Amygdala (tissue), 56 donors: ENCODE measurements at places on chromosomes 13 and 19.

- no peak for DNase-seq
These were observed 7.4 kb downstream of the SHFL start for GRCh38 chr19:10093295-10094186.

DNA sequence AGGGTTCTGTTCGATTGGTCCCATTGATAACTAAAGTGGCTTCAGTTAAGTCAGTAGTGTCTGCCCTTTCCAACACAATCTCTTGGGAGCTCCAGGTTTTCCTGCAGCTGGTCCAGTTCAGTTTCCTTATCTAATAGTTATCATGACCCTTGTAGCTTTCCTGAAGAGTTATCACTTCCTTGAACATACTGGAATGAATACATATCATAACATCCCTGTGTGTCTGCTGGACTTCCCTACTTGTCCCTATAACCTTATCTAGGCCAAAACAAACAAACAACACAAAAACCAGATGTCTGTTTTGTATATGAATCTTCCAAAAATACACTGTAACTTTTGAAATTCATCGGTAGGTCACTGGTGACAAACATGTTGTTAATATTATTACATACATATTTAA is 167.6 kb downstream of the DCT start:
- no peak for DNase-seq

- DNase-seq, result no peak
These were observed 32.8 kb upstream of the URI1 start for GRCh38 chr19:29908963-29909944.

GRCh38 chr13:77946522-77946921 is 27.9 kb upstream of the EDNRB start:
- no peak for DNase-seq

GRCh38 chr19:47430041-47430802 is 10.9 kb upstream of the MEIS3 start:
- no peak for DNase-seq

DNA sequence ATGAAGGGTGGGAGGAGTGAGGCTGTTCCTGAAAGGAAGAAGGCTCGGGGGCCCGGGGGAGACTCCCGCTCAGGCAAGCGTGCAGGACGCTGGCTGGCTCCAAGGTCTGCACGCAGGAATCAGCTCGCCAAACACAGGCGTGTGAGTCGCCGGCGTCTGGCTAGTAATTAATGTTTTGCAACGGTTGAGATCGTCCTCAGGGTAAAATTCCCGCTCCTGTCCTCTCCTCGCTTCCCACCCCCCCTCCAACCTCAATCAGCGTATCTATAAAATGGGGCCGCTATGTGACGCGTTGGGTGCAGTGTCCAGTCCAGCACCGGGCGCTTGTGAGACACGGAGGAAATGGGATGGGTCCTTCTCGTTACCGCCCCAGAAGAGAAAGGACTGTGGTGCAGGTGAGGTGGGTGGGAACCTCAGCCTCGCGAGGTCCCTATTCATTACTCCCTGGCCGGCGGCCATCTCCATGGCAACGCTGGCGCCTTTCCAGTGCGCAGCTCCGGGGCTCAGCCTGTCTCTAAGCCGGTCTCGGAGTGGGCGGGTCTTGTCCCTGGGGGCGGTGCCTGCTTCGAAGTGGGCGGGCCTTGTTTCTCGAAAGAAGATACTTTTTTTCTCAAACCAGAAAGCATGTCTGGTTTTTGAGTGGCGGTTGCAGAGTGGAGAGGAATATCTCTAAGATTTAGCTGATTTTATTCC is 6.5 kb upstream of the ZNF579 start:
- peak; percentile 90 for DNase-seq

DNA sequence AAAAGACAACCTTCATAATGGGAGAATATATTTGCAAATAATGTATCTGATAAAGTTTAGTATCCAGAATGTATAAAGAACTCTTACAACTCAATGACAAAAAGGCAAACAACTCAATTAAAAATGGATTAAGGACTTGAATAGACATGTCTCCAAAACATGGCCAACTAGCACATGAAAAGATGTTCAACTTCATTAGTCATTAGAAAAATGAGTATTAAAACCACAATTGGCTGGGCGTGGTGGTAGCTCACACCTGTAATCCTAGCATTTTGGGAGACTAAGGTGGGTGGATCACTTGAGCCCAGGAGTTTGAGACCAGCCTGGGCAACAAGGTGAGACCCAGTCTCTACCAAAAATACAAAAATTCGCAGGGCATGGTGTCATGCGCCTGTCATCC is 18.8 kb upstream of the ZMYM5 start:
- DNase-seq, result no peak

- no peak for DNase-seq
These were observed 9.7 kb downstream of the SMIM24 start for GRCh38 chr19:3470500-3471128.

GRCh38 chr19:3670796-3671679 is 29.2 kb downstream of the PIP5K1C start:
- DNase-seq, result no peak

DNA sequence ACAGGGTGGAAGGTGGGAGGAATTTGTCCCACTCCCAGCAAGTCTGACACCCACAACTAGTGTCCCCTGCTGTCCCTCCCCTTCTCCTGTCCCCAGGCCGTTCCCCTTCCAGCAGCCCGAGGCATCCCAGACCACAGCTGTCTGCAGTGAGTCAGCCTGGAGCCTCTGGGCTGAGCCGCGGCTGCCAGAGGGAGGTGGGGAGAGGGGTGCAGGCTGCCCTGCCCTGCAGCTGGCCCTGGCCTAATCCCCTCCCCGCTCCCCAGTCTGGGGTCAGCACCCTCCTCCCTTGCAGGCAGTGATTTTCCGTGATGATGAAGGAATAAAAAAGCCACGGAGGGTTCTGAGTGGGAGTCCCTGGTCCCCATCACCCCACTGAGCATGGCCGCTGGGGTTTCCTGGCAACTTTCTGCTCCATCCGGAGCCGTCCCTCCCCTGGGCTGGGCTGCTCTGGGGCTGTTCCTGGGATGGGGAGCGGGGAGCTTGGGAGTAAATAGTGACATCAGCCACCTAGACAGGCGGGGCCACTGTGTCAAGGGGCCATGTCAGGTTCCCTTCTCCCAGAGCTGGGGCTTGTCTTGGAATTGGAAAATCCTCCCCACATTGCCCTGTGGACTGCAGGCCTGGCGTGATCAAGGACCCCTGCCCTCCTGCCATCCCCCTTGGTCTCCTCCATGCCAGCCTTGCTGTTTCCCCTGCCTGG is 16.8 kb downstream of the SPC24 start:
- DNase-seq, result no peak

DNA sequence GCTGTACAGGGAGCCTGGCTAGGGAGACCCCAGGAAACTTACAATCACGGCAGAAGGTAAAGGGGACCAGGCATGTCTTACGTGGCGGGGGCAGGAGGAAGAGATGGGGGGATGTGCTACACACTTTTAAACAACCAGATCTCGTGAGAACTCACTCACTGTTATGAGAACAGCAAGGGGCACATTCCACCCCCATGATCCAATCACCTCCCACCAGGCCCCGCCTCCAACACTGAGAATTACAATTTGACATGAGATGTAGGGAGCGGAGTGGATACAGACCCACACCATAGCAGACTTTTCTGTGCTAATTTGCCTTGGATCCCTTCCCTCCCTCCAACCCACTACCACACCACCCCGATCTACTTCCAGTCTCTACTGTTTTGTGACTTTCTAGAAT is 106.7 kb upstream of the PEG3 start:
- DNase-seq, result no peak

- peak; percentile 73 for DNase-seq
These were observed 6.1 kb upstream of the LMNB2 start for GRCh38 chr19:2462635-2463421.

- DNase-seq, result no peak
These were observed 109.5 kb downstream of the DNAJC15 start for GRCh38 chr13:43132911-43133310.

- DNase-seq, result peak; percentile 56
These were observed 1.2 kb downstream of the MKNK2 start for GRCh38 chr19:2049741-2050348.

DNA sequence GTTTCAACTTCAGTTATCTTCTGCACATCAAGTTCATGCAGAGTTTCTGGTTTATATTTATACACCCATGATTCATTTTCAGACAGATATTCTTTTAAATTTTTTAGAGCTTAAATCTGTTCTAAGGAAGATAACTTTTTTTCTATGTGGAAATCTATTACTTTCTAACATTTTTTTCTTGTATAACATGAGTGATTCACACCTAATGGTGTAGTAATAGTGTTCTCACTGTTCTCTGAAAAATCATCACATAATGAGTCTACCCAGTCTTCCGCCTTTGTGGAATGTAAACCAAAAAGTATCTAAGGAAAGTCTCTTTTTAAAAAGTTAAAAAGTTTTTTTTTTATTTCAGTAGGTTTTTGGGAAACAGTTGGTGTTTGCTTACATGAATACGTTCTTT is 70.8 kb downstream of the FNDC3A start:
- no peak for DNase-seq

DNA sequence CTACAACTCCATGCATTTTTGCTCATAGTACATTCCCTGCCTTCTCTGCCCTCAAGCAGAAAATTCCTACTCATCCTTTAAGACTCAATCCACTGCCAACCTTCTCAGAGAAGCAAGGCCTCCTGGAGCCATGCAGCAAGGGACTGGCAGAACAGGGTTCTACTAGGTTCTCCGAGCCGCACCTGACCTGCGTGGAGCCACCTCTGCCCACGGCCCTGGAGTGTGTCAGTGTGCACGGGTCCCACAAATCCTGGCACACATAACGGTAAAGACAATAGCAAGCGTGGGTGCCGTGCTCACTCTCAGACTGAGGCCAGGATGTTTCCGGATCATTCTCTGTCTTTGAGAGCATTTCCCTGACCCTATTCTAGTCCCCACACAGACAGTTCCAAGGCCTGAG is 30.0 kb downstream of the SOX1 start:
- DNase-seq, result no peak

DNA sequence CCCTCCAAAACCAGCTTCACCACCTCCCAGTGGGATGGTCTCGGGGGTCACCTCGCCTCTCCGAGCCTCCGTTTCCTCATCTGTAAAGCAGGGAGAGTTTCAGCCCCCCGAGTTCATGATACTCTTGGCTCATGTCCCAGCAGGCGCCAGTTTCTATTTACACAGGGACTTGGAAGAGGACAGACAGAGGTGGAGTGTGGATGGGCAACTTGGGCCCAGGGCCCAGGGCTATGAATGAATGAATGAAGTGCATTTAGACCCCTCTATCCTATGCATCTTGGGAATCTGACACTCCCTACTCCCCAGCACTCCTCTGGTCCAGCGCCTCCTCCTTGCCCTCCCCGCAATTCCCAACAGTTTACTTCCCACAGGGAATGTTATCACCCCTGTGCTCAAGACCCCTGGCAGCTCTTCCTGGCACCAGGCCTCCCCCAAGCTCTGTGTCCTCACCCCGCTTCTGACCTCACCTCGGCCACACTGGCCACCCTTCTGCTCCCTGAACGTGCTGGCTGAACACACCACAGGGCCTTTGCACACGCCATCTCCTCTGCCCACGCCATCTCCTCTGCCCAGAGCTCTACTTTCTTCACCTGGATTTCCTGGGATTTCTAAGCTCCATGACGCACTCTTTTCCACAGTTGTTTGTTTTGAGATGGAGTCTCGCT is 4.9 kb upstream of the C2CD4C start:
- DNase-seq, result no peak

GRCh38 chr13:23469951-23470421 is 36.5 kb upstream of the SACS start:
- DNase-seq, result no peak

GRCh38 chr19:55300886-55301458 is 17.2 kb downstream of the BRSK1 start:
- no peak for DNase-seq

- no peak for DNase-seq
These were observed 1.5 kb downstream of the RNF6 start for GRCh38 chr13:26220575-26220974.
